Cerebellar nuclear complex (tissue), 1 donor: ENCODE measurements at places on chromosomes 16 and 17.

GRCh38 chr17:14318109-14318917, 17.4 kb downstream of the HS3ST3B1 start:
- DNase-seq: no peak

DNA sequence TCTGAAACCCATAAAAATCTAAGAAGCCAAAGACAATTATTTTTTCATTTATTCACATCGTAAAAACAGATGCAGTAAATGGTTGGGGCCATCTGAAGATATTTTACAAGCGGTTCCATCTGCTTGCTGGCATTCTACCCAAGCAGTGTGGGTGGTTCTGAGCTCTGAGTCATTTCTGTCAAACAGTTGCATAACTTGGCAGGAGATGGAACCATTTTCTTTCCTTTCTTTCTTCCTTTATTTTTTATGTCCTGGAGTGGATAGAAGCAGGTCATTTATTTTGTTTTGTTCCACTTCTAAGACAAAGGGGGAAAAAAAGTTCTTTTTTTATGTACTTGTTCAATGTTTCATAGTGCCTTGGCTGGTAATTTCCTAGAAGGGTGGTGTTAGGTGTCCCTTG, 1151.9 kb upstream of the GOT2 start:
- DNase-seq: no peak

GRCh38 chr16:29843931-29844330, 19.1 kb downstream of the CDIPT start:
- DNase-seq: no peak

DNA sequence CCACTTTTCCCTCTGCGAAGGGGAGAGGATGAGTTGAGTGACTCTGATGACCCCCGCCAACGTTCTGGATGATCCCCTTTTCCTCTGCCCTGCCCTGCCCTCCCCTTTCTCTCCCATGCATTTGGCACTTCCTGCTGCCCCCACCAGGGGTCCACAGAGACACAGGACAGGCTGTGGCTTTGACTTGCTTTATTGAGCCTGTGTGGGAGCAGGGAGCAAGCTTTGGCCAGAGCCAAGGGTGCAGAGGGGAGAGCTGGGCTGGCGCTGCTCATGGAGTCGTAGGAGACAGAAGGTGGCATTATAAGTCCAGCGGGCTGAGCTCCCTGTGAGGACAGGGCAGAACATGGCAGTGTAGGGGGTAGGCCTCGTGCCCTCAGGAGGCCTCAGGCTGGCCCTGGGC, 1.6 kb downstream of the PPY start:
- no peak for DNase-seq

GRCh38 chr16:19835968-19836421, 48.7 kb downstream of the GPRC5B start:
- no peak for DNase-seq

- DNase-seq: no peak
These were observed 10.8 kb upstream of the HASPIN start for GRCh38 chr17:3712811-3713463.

DNA sequence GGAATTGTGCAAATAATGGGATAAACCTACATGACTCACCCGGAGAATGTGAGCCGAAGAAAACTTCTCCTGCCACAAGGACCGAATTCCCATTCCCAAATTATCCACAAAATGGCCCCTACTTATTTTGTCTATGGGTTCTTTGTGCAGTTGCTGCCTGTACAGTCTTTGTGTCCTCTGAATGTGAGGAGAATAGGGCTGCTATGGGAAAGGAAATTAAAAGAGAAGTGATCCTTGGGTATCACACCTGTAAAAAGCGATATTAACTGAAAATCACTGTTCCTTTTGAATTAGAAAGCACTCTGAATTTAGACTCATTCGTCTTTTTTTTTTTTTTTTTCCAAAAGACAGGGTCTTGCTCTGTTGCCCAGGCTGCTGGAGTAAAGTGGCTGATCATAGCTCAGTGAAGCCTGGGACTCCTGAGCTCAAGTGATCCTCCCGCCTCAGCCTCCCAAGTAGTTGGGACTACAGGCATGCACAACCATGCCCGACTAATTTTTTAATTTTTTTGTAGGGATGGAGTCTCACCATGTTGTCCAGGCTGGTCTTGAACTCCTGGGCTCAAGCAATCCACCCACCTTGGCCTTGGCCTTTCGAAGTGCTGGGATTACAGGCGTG, 45.4 kb downstream of the CHD9 start:
- DNase-seq: no peak

DNA sequence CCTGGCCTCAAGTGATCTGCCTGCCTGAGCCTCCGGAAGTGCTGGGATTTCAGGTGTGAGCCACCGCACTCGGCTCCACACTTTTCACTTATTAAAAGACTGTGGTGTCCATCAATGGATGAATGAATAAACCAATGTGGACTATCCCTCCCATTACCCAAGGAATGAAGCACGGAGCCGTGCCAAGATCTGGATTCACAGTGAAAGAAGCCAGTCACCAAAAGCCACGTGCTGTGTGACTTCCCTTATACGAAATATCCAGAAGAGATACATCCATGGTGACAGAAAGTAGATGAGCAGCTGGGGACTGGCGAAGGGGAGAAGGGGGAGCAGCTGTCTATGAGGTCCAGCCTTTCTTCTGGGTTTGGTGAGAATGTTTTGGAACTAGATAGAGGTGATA, 48.2 kb upstream of the STH start:
- DNase-seq: no peak

- no peak for DNase-seq
These were observed 7.8 kb upstream of the TEX19 start for GRCh38 chr17:82351254-82351712.
